ENCODE measurements at places on chromosomes 12 and 14. TPM values are rescaled to one million over a fixed set of nuclear protein-coding genes. Genes with fewer than 3 reads are reported as not detected.

The IL26 gene
- total RNA-seq, result not detected

The IGF1 gene
- total RNA-seq, result 0.12 TPM

The CPM gene
- 90.2 TPM for total RNA-seq

The SRRM4 gene
- not detected for total RNA-seq

The TGM1 gene
- total RNA-seq, result 3.1 TPM

The TMTC1 gene
- total RNA-seq, result 44.1 TPM

The KRT74 gene
- not detected for total RNA-seq

The FGF23 gene
- total RNA-seq, result not detected

The TAS2R7 gene
- total RNA-seq, result not detected

The ZNF385A gene
- 3.4 TPM for total RNA-seq

The IAPP gene
- not detected for total RNA-seq

The ADAM21 gene
- not detected for total RNA-seq

The BEGAIN gene
- total RNA-seq, result not detected

The SPPL3 gene
- 9.7 TPM for total RNA-seq

The ZBTB1 gene
- total RNA-seq, result 55.6 TPM

The C1QL4 gene
- not detected for total RNA-seq

The TNFAIP2 gene
- 83.2 TPM for total RNA-seq

The NTS gene
- not detected for total RNA-seq

The LRP1-AS gene
- not detected for total RNA-seq

The ARMH4 gene
- 10.1 TPM for total RNA-seq

The KCNC2 gene
- total RNA-seq, result not detected

The SLC10A1 gene
- total RNA-seq, result not detected

The HCAR3 gene
- not detected for total RNA-seq

The ARHGEF25 gene
- 37.0 TPM for total RNA-seq

The HOXC9 gene
- total RNA-seq, result not detected

The KIF5A gene
- 2.7 TPM for total RNA-seq

The DCAF5 gene
- total RNA-seq, result 37.8 TPM

The GALNT8 gene
- total RNA-seq, result not detected

The KRT73 gene
- total RNA-seq, result not detected

The KRT6C gene
- total RNA-seq, result not detected

The ZFHX2 gene
- 0.12 TPM for total RNA-seq

The SPX gene
- total RNA-seq, result 0.32 TPM

The ADAM20 gene
- total RNA-seq, result 0.49 TPM

The ANGEL1 gene
- 15.4 TPM for total RNA-seq

The B3GNT4 gene
- total RNA-seq, result not detected

The SAV1 gene
- 37.6 TPM for total RNA-seq

The GPR84 gene
- 0.16 TPM for total RNA-seq

The ZFYVE1 gene
- 28.6 TPM for total RNA-seq

The TDRD9 gene
- 1.3 TPM for total RNA-seq

The MANSC4 gene
- total RNA-seq, result not detected

The SLC4A8 gene
- total RNA-seq, result 6.7 TPM

The USP5 gene
- 87.1 TPM for total RNA-seq

The TBX5 gene
- 0.12 TPM for total RNA-seq

The NELL2 gene
- total RNA-seq, result not detected

The POTEM gene
- total RNA-seq, result not detected

The SLC7A8 gene
- 17.4 TPM for total RNA-seq

The DCN gene
- 827 TPM for total RNA-seq

The CLMN gene
- 2.1 TPM for total RNA-seq

The SMCO2 gene
- total RNA-seq, result not detected

The ESR2 gene
- total RNA-seq, result 0.12 TPM

The ITGB7 gene
- total RNA-seq, result 1.8 TPM

The OVCH1 gene
- not detected for total RNA-seq

The POTEG gene
- not detected for total RNA-seq

The MRPL42 gene
- total RNA-seq, result 50.1 TPM

The ZNF384 gene
- total RNA-seq, result 27.1 TPM

The NTN4 gene
- 19.6 TPM for total RNA-seq

The LRP6 gene
- total RNA-seq, result 39.3 TPM

The PDE3A gene
- total RNA-seq, result 32.3 TPM

The DLGAP5 gene
- 3.1 TPM for total RNA-seq

Measured in hair follicle dermal papilla cell (primary cell).